ENCODE measurements at places on chromosomes 13 and 19.

GRCh38 chr19:8331263-8331845, 10.1 kb downstream of the RPS28 start:
- DNase-seq, result no peak

- no peak for DNase-seq
These were observed 220.9 kb upstream of the SOX21 start for GRCh38 chr13:94933230-94933751.

GRCh38 chr19:14375582-14376291, 5.5 kb upstream of the ADGRE5 start:
- DNase-seq, result peak; percentile 36

- DNase-seq, result no peak
These were observed 74.3 kb downstream of the SLC25A15 start for GRCh38 chr13:40863723-40864122.

- no peak for DNase-seq
These were observed 76.6 kb downstream of the STOML3 start for GRCh38 chr13:38914070-38914469.

GRCh38 chr19:34229721-34230120, 24.6 kb upstream of the GARRE1 start:
- no peak for DNase-seq

DNA sequence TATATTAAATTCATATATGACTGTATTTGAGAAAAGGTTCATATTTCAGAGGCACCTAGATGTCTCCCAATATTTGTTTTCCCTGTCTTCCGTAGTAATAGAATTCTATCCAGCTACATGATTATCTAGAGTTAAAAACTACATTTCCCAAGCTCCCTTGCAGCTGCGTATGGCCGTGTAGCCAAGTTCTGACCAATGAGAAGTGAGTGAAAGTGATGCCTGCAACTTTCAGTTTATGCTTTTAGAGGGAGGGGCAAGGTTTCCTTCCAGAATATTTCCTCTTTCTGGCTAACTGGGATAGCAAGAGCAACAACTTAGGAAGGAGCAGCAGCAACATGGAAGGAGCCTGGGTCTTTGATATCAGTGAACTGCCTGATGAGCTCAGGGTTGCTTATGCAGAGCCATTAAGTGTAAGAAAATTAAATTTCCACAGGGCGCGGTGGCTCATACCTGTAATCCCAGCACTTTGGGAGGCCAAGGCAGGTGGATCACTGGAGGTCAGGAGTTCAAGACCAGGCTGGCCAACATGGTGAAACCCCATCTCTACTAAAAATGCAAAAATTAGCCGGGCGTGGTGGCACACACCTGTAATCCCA, 23.2 kb upstream of the CYP2A13 start:
- no peak for DNase-seq

DNA sequence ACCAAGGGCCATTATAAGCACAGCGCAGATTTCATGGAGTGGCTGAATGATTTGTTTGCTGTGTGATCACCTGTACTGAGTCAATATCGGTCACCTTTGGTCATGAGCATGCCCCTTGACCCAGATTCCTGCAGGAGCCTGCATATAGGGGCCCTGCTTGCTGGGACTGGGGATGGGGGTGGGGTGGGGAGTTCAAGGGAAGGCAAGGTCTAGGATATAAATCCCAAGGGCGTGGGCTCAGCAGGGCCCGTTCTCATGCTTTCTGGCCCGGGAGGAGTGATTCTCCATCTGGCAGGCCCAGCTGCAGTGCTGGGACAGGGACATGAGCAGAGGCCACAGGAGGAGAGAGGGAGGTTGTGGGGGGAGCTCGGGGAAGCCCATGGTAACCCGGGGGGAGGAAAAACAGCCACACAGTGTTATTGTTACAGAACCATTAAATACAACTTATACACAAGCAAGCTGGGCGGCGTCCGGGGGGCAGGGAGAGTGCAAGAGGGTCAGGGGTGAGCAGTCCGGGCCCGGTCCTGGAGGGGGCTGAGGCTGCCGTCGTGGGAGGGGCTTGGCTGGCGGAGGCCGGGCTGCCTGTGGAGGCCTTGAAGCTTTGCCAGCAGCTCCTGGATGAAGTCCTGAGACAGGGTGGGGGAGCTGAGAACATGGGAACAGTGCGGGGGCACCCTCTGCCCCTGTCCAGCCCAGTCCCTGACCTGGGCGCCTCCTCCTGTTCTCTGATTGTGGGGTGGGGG, 5.2 kb downstream of the PPP1R14A start:
- no peak for DNase-seq

DNA sequence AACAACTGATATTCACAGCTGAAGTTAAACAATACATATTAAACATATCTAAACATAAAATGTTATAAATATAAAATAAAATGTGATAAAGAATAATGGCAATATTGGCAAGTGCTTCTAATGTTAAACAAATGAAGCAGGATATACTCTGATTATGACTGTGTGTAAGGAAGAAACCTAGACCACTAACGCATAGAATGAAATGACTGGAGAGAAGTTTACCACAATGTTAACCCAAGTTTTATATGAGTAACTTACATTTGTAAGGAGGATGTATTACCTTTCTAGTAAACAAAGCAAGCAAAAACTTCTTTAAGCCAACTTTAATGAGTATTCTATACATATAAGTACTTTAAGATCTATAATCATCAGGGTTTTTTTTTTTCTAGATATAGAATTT, 43.0 kb downstream of the RB1 start:
- no peak for DNase-seq

- DNase-seq, result no peak
These were observed 2.6 kb upstream of the BCAM start for GRCh38 chr19:44806291-44806690.

DNA sequence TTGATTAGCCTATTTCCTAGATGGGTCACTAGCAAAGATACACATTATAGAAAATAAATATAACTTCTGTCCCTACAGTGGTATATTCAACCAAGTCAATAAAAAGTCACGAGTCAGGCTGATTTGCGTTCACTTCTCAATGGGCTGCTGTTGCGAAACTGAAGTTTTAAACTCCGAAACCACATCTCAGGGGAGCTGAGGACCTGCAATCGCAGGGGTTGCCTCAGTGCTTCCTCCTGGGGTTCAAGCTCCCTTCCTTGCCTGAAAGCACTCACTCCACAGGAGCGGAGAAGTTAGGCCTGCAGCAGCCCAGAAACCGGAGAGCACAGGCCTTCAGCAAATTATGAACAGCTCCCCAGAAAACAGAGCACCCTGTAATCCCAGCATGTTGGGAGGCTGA, 39.6 kb downstream of the RAB20 start:
- no peak for DNase-seq

GRCh38 chr19:10817291-10818038, 18.5 kb downstream of the TMED1 start:
- DNase-seq, result no peak

DNA sequence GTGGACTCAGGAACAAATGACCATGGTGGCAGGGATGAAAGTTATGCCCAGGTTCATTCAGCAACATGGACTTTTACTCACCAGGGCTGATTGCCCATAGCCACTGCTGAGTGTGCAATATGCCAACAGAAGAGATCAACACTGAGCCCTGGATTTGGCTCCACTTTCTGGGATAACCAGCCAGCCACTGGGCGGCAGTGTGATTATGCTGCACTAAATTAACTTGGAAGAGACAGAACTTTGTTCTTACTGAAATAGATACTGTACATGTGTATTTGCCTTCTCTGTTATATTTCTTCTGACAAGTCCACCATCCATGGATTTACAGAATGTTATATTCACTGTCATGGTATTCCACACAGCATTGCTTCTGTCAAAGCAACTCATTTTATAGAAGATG, 257.4 kb downstream of the TDRD3 start:
- no peak for DNase-seq

DNA sequence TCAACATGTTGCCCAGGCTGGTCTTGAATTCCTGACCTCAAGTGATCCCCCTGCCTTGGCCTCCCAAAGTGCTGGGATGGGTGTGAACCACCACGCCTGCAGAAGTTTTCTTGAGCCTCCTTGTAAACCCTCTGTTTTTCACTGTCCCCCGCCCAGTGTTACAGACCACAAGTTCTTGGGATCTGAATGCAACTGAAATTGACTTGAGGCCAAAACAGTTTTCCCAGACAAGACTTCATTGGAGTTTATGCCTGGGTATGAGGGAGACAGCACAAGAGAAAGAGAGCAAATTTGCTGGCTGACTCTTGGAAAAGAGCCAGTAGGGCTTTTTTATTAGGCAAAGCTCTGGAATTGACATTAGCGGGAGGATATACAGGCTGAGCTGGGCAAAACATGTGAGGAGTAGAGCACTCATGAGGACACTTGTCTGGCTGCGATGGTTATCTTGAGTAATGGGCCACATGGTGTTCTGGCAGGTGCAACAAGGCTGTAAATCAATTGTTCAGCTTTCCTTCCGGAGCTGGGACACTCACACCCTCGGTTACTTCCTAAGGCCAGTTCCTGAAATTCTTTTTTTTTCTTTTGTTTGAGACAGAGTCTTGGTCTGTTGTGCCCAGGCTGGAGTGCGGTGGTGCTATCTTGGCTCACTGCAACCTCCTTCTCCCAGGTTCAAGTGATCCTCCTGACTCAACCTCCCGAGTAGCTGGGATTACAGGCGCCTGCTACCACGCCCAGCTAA, 12.7 kb upstream of the HNRNPL start:
- DNase-seq, result peak; percentile 33

- peak; percentile 60 for DNase-seq
These were observed 6.5 kb downstream of the UNC13A start for GRCh38 chr19:17681505-17682125.

- no peak for DNase-seq
These were observed 143.3 kb downstream of the LMO7 start for GRCh38 chr13:75779393-75779792.

GRCh38 chr19:33687481-33688170, 65.9 kb downstream of the CHST8 start:
- no peak for DNase-seq

- no peak for DNase-seq
These were observed 14.9 kb downstream of the ZIC2 start for GRCh38 chr13:99996381-99996973.

DNA sequence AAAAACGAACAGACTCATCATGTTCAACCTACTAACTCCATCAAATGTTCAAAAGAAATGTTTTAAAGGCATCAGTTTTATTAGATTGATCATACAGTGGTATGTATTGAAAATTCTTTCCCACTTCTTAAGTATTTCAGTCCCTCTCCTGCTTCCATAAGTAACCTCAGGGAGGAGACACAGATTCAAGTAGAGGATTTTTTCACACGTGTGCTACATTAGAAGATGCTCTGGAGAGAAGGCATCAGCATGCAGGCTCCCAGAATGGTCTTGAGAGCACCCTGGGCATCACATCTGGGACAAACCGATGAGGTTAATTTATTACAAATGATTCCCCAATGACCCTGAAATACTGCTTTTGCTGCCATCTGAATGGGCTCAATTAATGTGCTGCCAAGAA, 3.6 kb downstream of the GPR12 start:
- no peak for DNase-seq

GRCh38 chr13:90375851-90376250, 971.6 kb upstream of the MIR17HG start:
- DNase-seq, result no peak

- no peak for DNase-seq
These were observed 111.5 kb downstream of the PTPRS start for GRCh38 chr19:5228932-5229777.

All from kidney capillary endothelial cell (primary cell).